Cardiac septum (tissue), 1 donor: ENCODE measurements at places on chromosomes 16 and 17. TPM values are rescaled to one million over a fixed set of nuclear protein-coding genes. Genes with fewer than 3 reads are reported as not detected.

GRCh38 chr16:77373726-77374125, 61.1 kb downstream of the ADAMTS18 start:
- no peak for DNase-seq

Gene LGALS9B
- not detected for total RNA-seq

Gene RUNDC3A
- total RNA-seq = 0.97 TPM

Gene BRD7
- 53.4 TPM for total RNA-seq
